ENCODE measurements at places on chromosomes 16 and 17. TPM values are rescaled to one million over a fixed set of nuclear protein-coding genes. Genes with fewer than 3 reads are reported as not detected.

GRCh38 chr16:57128771-57129389, 36.5 kb downstream of the CPNE2 start:
- peak; percentile 85 for DNase-seq
- H3K27me3 ChIP-seq, result no peaks in the 10 kb centered on the region
- peak overlapping the region; percentile 87 for H3K27ac ChIP-seq
- H3K4me3 ChIP-seq, result peak overlapping the region; percentile 43
- no peaks in the 10 kb centered on the region for H3K36me3 ChIP-seq

DNA sequence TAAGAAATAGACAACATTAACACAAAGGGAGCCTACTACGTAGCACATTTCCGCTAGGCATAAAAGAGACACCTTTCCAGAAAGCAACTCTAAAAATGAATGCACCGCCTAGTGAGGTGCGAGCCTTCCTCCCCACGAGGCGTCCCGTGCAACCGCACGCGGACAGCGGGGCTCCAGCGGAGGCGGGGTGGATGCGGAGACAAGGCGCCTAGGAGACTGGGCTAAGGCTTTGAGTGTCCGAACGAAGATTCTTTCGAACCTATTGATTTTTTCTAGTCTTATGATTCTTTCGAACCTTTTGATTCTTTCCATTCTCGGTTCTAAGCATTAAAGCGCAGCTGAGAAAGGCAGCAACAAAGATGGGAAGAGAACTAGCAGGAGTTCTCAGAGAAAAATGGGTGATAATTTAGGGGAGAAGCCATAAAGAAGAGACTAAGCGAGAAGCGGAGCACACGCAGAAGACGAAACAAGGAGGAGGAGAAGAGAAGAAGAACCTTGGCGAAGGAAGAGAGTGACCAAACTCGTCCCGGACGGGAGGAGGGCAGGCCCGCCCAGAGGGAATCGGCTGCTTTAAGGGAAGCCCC, 394 bp upstream of the CPD start:
- peak; percentile 76 for DNase-seq
- H3K27ac ChIP-seq, result peak overlapping the region; percentile 92
- H3K36me3 ChIP-seq, result no peaks in the 10 kb centered on the region
- H3K4me3 ChIP-seq, result peak overlapping the region; percentile 86

- DNase-seq, result no peak
- peaks cover 4% of the 10 kb centered on the region for H3K4me1 ChIP-seq
- H3K4me3 ChIP-seq, result no peak overlapping the region
- H3K27me3 ChIP-seq, result no peaks in the 10 kb centered on the region
- H3K36me3 ChIP-seq, result peaks cover 34% of the 10 kb centered on the region
These were observed 9.9 kb downstream of the DNASE1 start for GRCh38 chr16:3664187-3664896.

GRCh38 chr17:57808882-57809281, 41.0 kb downstream of the MRPS23 start:
- no peak overlapping the region for H3K27ac ChIP-seq
- DNase-seq, result no peak
- no peaks in the 10 kb centered on the region for H3K36me3 ChIP-seq
- peaks cover 37% of the 10 kb centered on the region for H3K27me3 ChIP-seq
- peaks cover 14% of the 10 kb centered on the region for H3K4me1 ChIP-seq

GRCh38 chr16:66155933-66156332, 210.6 kb upstream of the CDH5 start:
- no peak overlapping the region for H3K4me3 ChIP-seq
- no peaks in the 10 kb centered on the region for H3K4me1 ChIP-seq
- H3K27ac ChIP-seq, result no peak overlapping the region
- peaks cover 3% of the 10 kb centered on the region for H3K27me3 ChIP-seq

DNA sequence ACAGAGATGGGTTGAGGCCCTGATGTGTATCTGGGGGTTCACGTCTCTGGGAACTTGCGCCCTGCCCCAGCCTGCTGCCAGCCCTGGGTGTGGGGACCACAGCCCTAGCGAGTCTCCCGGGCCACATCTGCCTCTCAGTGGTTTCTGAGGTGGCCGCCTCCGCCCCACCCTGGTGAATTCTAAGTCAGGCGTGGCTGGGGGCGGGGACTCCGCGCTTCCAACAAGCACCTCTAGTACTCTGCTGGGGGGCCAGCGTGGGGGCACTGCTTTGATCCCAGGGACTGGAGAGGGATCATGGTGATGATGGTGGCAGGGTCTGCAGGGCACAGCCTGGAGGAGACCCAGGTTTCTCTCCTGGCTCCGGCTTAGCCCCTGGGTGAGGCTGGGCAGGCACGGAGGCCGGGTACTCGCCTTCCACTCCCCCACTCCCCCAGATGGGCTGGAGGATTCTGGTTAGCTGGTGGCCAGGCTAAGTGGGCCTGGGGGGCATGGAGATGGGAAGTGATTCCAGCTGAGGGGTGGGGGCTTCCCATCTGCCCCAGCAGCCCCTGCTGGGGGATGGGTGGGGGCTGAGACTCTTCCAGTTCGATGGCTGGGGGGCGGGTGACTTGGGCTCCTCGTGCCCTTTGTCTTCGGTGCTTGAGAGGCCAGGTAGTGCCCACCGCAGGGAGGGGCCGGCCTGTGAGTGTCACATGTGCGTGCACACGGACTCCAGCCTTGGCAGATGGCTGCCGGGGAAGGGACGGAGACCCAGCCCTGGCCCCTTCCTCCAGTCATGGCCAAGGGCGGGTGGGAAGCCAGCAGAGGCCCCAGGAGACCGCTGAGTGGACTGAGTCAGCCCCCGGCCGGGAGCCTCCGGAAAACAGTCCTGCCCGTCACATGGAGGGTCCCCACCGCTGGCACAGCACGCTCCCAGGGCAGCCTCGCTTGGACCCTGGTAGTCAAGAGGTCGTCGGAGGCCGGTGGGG, 3.9 kb downstream of the GLIS2 start:
- H3K27ac ChIP-seq, result no peak overlapping the region
- peaks cover 3% of the 10 kb centered on the region for H3K4me1 ChIP-seq
- no peak for DNase-seq
- H3K27me3 ChIP-seq, result peaks cover 3% of the 10 kb centered on the region
- no peak overlapping the region for H3K4me3 ChIP-seq

- no peak overlapping the region for H3K27ac ChIP-seq
- DNase-seq, result no peak
These were observed 50.0 kb downstream of the MRTFB start for GRCh38 chr16:14121142-14121541.

DNA sequence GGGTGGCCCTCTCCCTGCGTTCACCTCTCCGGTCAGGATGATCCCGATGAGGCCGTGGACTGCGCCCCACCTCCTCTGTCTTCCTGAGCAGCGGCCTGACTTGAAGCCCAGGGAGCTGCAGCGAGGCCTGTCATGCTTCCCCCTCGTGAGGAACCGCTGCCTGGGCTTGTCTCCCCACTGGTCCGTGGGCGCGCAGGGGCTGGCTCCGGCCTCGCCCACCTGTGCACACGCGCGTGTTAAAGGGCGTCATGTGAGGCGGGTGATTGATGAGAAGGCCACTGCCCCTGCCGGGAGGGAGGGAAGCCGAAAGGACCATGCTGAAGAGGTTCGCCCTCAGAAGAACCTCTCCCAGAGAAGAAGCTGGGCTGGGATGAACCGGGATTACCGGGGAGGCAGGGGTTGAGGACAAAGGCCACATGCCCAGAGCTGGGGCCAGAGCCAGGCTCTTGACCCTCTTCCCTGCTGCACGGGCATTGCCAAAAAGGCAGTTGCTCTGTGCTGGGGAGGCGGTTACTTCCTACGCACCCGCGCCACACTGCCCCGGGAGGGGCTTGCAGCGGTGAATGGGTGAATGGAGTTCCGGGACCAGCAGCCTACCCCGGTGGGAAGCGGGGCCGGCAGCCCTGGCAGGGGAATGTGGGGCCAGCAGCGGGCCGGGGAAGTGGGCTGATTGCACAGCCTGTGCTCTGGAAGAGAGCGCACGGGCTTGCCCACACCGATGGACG, 85.9 kb upstream of the GSE1 start:
- H3K4me1 ChIP-seq, result no peaks in the 10 kb centered on the region
- no peaks in the 10 kb centered on the region for H3K36me3 ChIP-seq
- H3K27ac ChIP-seq, result no peak overlapping the region
- no peak for DNase-seq
- no peak overlapping the region for H3K4me3 ChIP-seq

DNA sequence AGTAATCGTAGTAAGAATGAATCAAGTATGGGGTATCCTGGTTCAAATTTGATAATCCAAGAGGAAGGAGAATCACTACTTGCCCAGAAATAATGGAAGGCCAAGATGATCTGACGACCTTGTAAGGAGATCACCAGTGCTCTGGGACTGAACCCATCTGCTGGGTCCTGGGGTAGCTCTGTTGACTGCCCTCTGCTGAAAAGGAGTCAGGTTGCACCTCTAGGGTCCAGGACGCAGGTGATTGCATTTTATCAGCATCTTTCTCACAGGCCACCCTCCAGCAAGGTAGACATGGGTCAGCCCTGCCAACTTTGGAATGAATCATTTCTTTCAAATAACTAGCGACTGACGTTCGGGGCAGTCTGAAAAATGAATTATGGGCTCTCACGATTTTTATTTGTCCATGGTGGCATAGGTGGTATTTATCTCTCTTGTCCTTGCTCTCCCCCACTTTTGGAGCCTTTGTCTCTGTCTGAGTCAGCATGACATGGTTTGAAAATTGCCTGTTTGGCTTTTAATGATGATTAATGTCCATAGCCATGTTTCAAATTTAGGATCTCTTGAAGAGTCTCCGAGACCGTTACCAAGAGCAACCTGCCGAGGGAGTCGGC, 163.7 kb downstream of the MSI2 start:
- peaks cover 24% of the 10 kb centered on the region for H3K4me1 ChIP-seq
- H3K27me3 ChIP-seq, result no peaks in the 10 kb centered on the region
- H3K4me3 ChIP-seq, result no peak overlapping the region

GRCh38 chr16:28003021-28003865, 60.3 kb downstream of the GSG1L start:
- no peaks in the 10 kb centered on the region for H3K27me3 ChIP-seq
- no peaks in the 10 kb centered on the region for H3K4me1 ChIP-seq
- H3K36me3 ChIP-seq, result no peaks in the 10 kb centered on the region
- H3K27ac ChIP-seq, result no peak overlapping the region
- no peak for DNase-seq

DNA sequence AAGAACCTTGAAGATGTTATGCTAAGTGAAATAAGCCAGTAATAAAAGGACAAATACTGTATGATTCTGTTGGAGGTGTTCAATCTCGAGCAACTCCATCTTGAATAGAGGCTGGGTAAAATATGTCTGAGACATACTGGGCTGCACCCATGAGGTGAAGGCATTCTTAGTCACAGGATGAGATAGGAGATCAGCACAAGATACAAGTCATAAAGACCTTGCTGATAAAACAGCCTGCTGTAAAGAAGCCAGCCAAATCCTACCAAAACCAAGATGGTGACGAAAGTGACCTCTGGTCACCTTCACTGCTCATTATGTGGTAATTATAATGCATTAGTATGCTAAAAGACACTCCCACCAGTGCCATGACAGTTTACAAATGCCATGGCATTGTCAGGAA, 98.1 kb downstream of the RGS9 start:
- peaks cover 3% of the 10 kb centered on the region for H3K4me1 ChIP-seq
- H3K36me3 ChIP-seq, result no peaks in the 10 kb centered on the region
- no peak for DNase-seq
- H3K4me3 ChIP-seq, result no peak overlapping the region
- peaks cover 4% of the 10 kb centered on the region for H3K27me3 ChIP-seq
- no peak overlapping the region for H3K27ac ChIP-seq

DNA sequence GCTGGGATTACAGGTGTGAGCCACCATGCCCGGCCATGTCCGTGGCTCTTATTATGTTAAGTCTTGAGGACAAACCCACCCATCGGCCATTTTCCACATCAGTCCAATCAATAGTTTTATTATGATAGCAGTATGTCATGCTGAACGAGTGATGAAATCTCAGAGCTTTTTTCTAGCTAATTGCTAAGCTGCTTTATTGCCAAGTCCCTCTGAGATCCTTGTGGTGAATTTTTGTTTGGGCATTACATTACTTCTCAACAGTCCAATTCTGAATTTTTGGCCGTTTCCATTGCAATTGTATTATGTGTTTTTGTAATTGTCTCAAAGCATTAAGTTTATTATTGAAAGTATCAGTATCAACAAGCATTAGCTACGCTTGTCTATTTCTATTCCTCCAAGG, 10.9 kb downstream of the RNF112 start:
- H3K4me1 ChIP-seq, result peaks cover 12% of the 10 kb centered on the region
- no peak overlapping the region for H3K27ac ChIP-seq
- no peak for DNase-seq
- no peaks in the 10 kb centered on the region for H3K36me3 ChIP-seq
- no peaks in the 10 kb centered on the region for H3K27me3 ChIP-seq

GRCh38 chr17:58315750-58316149, 12.8 kb downstream of the TSPOAP1 start:
- H3K4me3 ChIP-seq, result no peak overlapping the region
- peak; percentile 1 for DNase-seq
- peaks cover 2% of the 10 kb centered on the region for H3K36me3 ChIP-seq
- H3K4me1 ChIP-seq, result peaks cover 11% of the 10 kb centered on the region
- no peak overlapping the region for H3K27ac ChIP-seq
- H3K27me3 ChIP-seq, result no peaks in the 10 kb centered on the region

GRCh38 chr16:57677622-57678369, 9.7 kb downstream of the ADGRG3 start:
- no peaks in the 10 kb centered on the region for H3K27me3 ChIP-seq
- H3K4me3 ChIP-seq, result no peak overlapping the region
- H3K27ac ChIP-seq, result no peak overlapping the region
- DNase-seq, result no peak

DNA sequence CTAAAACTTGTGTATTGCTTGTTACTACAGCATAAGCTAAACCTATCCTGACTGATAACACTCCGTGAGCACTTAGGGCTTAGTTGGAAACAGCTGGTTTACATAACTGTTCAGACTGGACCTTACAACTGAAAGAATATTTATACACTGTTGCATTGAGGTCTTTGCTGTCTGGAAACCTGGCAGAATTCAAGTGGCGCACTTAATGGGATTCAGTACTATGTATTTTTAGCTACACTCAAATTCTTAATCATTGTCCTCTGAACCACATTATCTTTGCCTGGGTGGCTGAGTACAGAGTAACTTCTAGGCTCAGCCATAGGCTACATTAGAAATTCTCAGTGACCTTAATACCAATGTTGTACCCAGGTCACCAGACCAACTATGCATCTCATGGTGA, 172.9 kb downstream of the PMP22 start:
- no peak overlapping the region for H3K27ac ChIP-seq
- no peaks in the 10 kb centered on the region for H3K36me3 ChIP-seq
- peaks cover 8% of the 10 kb centered on the region for H3K27me3 ChIP-seq
- H3K4me1 ChIP-seq, result no peaks in the 10 kb centered on the region

MYOCD gene
- total RNA-seq, result not detected

MYH2 gene
- not detected for total RNA-seq

NACA2 gene
- total RNA-seq, result not detected

Measured in activated naive CD4-positive, alpha-beta T cell treated with anti-CD3 and anti-CD28 coated beads for 36 hours (primary cell).